Fibroblast of lung (primary cell): ENCODE measurements at places on chromosomes 16 and 17. TPM values are rescaled to one million over a fixed set of nuclear protein-coding genes. Genes with fewer than 3 reads are reported as not detected.

Gene CXCL16
- total RNA-seq: 0.83 and 4.1 TPM in 2 replicates

Gene BRICD5
- 1.3 and 1.5 TPM in 2 replicates for total RNA-seq

Gene LYZL6
- not detected in 2 replicates for total RNA-seq

Gene ZNF668
- 9.0 and 12.1 TPM in 2 replicates for total RNA-seq

Gene CD19
- under 0.01 and 0.26 TPM in 2 replicates for total RNA-seq

Gene KRTAP3-2
- total RNA-seq: not detected in 2 replicates

Gene KSR1
- total RNA-seq: 7.4 and 10.1 TPM in 2 replicates

Gene GAS7
- total RNA-seq: 2.6 and 6.4 TPM in 2 replicates

Gene TUBB3
- total RNA-seq: 253 and 294 TPM in 2 replicates

Gene POLG2
- total RNA-seq: 21.3 and 24.9 TPM in 2 replicates

Gene ZNF205
- total RNA-seq: 16.0 and 16.4 TPM in 2 replicates

Gene CHD3
- total RNA-seq: 144 and 165 TPM in 2 replicates

Gene ORAI3
- total RNA-seq: 44.2 and 74.1 TPM in 2 replicates

Gene PRPSAP2
- total RNA-seq: 37.8 and 47.4 TPM in 2 replicates

Gene CRYM
- total RNA-seq: 0.26 and 0.50 TPM in 2 replicates

Gene KRT20
- total RNA-seq: not detected in 2 replicates

Gene ATP6V0D1
- total RNA-seq: 68.1 and 91.2 TPM in 2 replicates

Gene RNF43
- under 0.01 TPM in 1 of 2 replicates, not detected in the other for total RNA-seq

Gene TEDC2
- total RNA-seq: 1.0 and 1.7 TPM in 2 replicates

Gene KRT12
- not detected in 2 replicates for total RNA-seq

Gene CHRNE
- total RNA-seq: 0.51 and 0.66 TPM in 2 replicates

Gene PLA2G10
- not detected in 2 replicates for total RNA-seq

Gene DOC2A
- total RNA-seq: 0.26 and 0.33 TPM in 2 replicates

Gene PDILT
- total RNA-seq: not detected in 2 replicates

Gene PIK3R6
- total RNA-seq: not detected in 2 replicates

Gene LITAFD
- total RNA-seq: not detected in 2 replicates

Gene TP53TG3B
- total RNA-seq: not detected in 2 replicates

Gene ABCA9
- total RNA-seq: 3.1 and 14.1 TPM in 2 replicates

Gene FBXO39
- total RNA-seq: 0.51 and 0.66 TPM in 2 replicates

Gene TMEM98
- total RNA-seq: 153 and 190 TPM in 2 replicates

Gene VAT1
- 259 and 297 TPM in 2 replicates for total RNA-seq

Gene CEP295NL
- total RNA-seq: 2.3 and 2.8 TPM in 2 replicates

Gene PYDC1
- total RNA-seq: not detected in 2 replicates

Gene TBC1D3D
- total RNA-seq: 0.77 TPM in 1 of 2 replicates, not detected in the other

Gene CDC27
- total RNA-seq: 81.9 and 106 TPM in 2 replicates

Gene HDAC5
- total RNA-seq: 66.8 and 125 TPM in 2 replicates

Gene RNF157
- 0.51 and 3.1 TPM in 2 replicates for total RNA-seq

Gene ZP2
- not detected in 2 replicates for total RNA-seq

Gene KRTAP9-4
- not detected in 2 replicates for total RNA-seq

Gene MT3
- not detected in 2 replicates for total RNA-seq

Gene CDH11
- 220 and 302 TPM in 2 replicates for total RNA-seq

Gene DNAH2
- 0.17 and 0.26 TPM in 2 replicates for total RNA-seq

Gene FBXL16
- not detected in 2 replicates for total RNA-seq

Gene SLC7A5
- total RNA-seq: 19.5 and 38.3 TPM in 2 replicates

Gene MYH2
- not detected in 2 replicates for total RNA-seq

Gene ZNF597
- total RNA-seq: 1.8 and 2.0 TPM in 2 replicates

Gene RTN4RL1
- 0.51 and 0.83 TPM in 2 replicates for total RNA-seq

Gene PRRT2
- 2.1 TPM in 2 replicates for total RNA-seq

Gene TNS4
- under 0.01 TPM in 1 of 2 replicates, not detected in the other for total RNA-seq

Gene TBC1D28
- total RNA-seq: not detected in 2 replicates
